Karpas-422 (cell line): ENCODE measurements at places on chromosomes 6 and 20. TPM values are rescaled to one million over a fixed set of nuclear protein-coding genes. Genes with fewer than 3 reads are reported as not detected.

DNA sequence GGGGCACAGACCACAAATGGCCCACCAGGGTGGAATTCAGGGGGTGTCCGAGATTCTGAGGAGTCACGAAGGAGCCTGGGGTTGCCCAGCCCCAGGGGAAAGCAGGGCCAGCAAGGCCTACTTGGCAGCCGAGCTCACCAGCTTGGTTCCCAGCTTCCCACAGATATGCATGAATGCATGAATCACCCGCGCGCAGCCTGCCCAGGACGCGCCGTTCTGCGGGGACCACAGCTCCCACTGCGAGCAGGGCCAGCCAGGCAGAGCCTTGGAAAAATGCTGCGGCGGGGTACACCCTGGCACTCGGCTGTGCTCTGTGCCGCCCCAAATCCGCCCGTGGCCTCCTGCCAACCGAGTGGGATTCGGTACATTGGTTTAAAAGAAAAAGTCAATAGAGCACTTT is 211.0 kb downstream of the NFATC2 start:
- DNase-seq, result no peak

Gene GJA1
- not detected in 2 replicates for total RNA-seq

- DNase-seq, result peak; percentile 40
Observed at GRCh38 chr20:309306-309840, 12.0 kb downstream of the ZCCHC3 start.

DNA sequence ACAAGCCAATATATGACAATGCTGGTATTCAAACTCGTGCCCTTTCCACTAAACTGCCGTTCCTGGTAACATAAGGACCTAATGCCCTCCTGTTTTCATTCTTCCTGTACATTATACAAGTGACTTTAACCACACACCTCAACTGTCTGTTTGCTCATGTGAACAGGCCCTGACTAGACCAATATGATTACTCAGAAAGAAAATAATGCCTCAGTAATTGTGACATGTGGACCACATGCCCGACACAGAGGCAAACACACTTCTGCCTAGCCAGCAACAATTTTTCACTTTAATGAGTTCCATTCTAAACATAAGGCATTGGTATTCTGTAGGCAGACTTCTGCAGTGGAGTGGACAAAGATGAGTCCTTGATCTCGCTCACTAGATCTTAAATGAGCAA is 30.0 kb downstream of the SLC22A16 start:
- no peak for DNase-seq

DNA sequence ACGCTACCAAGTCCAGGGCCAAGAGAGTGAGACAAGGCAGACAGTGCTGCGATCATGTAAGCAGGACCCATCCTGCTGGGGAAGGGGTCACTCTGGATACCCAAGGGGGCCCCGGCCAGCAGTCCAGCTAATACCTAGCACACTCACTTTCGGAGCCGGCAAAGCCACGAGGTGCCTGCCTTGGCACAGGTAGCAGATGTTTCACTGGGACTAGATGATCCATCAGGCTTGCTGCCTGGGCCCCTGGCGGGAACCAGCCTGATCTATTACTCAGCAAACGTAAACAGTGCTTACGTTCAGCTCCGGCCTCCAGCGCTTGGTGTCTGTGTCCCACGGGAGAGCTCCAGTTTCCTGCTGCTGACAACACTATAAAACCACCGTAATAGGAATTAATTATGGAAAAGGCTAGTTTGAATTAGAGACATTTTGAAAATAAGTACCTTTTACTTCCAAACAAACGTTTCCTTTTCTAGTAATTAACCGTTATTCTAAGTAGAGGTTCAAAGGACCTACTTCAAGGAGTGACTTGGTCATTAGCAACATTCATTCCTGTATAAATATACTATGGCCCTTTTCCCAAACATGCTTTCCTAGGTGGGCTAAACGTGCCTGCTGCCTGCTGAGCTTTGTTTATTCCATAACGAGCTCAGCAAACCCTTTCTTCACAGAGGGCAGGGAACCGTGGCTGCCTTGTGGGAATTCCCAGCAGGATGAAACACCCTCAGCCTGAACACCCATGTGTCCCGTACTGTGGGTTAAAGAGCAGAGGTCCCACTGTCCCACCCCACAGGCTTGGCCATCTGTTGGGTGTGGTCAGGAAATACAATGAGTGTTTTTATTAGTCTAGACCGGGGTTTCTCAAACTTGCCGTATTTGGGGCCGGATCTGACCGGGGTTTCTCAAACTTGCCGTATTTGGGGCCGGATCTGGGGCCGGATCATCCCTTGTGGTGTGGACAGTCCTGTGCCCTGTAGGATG is 18.4 kb downstream of the SLC22A23 start:
- no peak for DNase-seq

Gene TP53TG5
- not detected in 2 replicates for total RNA-seq

- no peak for DNase-seq
Observed at GRCh38 chr6:33904050-33904746, 100.4 kb upstream of the MLN start.

Gene HSPA1L
- 0.72 TPM in 1 of 2 replicates, not detected in the other for total RNA-seq

GRCh38 chr6:136090929-136091328 is 159.2 kb downstream of the MTFR2 start:
- DNase-seq, result no peak

DNA sequence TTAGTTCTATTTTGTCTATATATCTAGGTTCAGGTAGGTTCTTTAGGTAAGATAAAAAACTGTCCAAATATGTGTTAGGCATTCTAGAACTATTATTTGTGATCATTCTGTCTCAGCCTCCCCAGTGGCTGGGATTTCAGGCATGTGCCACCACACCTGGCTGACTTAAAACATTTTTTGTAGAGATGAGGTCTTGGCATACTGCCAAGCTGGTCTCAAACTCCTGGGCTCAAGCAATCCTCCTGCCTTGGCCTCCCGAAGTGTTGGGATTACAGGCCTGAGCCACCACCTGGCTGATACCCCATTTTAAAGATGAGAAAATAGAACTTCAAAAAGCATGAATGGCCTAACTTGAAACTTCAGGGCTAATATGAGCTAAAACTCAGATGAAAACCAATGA is 33.9 kb downstream of the LHFPL5 start:
- DNase-seq, result no peak

- peak; percentile 41 for DNase-seq
Observed at GRCh38 chr6:81075974-81076373, 676.5 kb downstream of the TENT5A start.

DNA sequence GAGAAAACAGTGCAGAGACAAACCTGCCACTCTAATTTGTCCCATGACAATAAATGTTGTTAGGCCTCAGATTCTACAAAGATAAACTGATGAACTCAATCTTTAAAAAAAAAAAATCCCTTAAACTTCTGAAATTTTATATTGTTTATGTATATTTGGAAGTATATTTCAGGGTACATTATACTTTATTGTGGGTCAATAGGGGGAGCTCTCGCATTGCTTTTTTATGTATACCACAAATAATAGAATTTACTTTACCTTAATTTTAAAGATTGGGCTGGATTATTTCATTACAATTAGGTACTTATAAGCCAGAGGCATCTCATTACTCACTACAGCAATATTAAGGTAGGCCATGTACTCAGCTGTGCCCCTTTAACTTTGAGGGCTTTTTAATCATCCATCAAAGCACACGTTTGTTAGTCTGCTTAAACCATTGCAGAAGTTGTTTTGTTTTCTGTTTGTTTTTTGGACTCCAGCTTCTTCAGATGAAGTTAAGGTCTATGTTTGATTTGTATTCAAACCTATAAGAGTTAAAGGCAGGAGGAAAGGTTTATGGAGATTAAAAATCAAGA is 56.3 kb upstream of the EYA4 start:
- peak; percentile 64 for DNase-seq
